ENCODE measurements at places on chromosomes 1 and 21.

DNA sequence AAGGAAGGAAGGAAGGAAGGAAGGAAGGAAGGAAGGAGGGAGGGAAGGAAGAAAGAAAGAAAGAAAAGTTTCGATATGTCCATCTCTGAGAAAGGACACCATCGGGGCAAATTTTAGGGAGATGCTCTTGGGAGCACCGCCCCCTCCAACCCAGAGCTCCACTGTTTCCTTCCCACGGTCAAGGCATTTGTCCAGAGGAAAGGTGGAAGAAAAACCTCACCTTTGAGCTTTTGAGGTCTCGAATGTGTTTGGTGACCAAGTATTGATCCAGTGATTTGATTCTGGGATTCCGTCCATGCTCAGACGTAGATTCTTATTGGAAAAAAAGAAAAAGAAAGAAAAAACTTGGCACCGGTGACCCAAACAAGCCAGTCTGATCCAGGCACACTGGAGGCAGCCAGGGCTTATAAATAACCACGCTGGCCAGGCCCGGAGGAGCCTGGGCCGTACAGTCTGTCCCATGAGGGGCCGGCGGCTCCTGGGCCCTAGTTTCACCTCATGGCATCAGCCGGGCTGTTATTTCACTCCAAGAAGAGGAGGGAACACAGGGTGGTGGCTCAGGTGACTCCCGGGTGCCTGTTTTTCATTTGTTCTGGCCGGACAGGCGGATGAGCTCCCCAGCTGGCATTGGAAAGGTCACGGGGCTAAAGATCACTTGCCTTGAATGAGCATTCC lies 36.1 kb upstream of the SLC25A33 start:
- no peak for DNase-seq

DNA sequence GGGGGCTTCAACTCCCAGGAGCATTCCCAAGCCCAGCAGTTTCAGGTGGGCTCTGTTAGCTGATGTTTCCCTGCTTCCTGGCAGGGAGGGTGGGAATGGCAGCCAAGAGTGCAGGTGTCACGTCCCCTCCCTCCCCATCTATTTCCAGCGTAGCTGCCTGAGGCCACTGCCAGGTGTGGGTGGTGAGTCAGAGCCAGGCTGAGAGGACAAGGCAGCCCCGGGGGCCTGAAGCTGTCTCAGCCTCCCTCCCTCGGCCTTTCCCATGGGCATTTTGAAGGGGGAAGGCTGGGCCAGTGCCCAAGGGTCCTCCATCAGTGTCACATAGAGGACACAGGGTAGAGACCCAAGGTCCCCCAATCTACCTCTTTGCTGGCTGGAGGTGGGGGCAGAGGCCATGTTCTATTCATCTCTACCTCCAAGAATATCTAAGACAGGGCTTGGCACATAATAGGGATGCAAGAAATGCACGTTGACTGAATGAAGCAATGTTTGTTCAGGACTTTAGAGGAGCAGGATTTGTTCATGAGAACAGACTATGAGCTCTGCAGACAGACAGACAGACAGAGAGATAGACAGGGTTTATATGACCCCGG lies 34.4 kb upstream of the ID3 start:
- DNase-seq: no peak

DNA sequence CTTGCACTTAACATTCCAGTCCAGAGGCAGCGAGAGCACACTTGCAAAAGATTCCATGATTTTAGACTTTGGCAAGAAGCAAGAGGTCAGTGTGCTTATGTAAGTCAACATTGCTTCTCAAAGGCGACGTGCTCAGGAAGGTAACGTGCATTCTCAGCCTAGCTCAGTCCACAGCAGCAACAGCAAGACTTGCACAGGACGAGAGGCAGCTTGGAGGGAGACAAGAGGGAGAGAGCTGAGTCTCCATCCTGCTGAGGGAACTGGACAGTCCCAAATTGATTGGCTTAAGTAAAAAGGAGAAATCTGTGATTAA lies 56.5 kb downstream of the PTP4A2 start:
- DNase-seq: no peak

DNA sequence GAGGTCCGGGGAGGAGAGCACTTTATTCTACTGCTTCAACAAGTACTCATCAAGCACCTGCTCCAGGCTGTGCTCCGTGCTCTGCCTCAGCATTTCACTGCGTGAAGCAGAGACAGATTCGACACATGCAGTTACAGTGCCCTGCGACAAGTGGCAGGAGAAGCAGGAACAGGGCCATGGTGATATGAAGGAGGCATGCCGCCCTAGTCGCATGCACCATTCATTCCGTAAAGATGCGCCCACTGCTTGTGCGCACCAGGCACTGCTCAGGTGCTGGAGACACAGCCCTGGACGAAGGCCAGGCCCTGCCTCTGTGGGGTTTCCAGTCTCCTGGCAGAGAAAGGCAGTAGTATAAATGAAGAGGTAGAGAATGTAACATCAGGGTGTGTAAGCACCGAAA lies 206.6 kb downstream of the HIVEP3 start:
- DNase-seq: no peak

DNA sequence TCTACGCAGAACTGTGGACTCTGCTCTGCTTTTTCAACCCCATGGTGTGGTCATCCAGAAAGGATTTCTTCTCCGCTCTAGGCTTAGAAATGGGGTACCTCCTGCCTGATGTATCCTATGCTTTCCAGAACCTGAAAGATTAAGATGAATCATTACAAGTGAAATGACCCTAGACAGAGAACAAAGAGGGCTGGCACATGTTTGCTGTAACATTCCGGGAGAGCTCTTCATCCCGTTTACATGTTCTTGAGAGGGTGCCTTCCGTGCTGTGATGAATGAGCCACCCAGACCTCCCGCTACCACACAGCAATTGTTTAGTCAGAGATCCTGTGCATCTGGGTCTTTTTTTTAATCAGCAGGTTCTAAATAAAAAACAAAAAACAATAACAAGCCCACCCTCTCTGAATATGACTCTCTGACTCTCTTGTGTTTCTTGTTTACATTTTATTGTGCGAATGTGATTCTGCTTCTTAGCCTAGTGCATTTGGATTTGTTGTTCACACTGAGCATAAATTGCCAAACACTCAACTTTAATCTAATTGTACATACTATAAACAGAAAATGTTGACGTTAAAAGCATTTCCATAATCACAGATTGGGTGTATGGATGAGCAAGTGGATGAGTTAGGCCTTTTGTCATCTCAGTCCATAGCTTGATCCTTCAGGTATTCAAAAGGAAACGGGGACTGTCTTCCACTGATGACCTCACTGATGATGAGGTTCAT lies 87.1 kb downstream of the GPR88 start:
- DNase-seq: no peak
